ENCODE measurements at places on chromosomes 3 and 15.

- DNase-seq: no peak
Observed at GRCh38 chr3:66518126-66518525, 17.3 kb upstream of the LRIG1 start.

DNA sequence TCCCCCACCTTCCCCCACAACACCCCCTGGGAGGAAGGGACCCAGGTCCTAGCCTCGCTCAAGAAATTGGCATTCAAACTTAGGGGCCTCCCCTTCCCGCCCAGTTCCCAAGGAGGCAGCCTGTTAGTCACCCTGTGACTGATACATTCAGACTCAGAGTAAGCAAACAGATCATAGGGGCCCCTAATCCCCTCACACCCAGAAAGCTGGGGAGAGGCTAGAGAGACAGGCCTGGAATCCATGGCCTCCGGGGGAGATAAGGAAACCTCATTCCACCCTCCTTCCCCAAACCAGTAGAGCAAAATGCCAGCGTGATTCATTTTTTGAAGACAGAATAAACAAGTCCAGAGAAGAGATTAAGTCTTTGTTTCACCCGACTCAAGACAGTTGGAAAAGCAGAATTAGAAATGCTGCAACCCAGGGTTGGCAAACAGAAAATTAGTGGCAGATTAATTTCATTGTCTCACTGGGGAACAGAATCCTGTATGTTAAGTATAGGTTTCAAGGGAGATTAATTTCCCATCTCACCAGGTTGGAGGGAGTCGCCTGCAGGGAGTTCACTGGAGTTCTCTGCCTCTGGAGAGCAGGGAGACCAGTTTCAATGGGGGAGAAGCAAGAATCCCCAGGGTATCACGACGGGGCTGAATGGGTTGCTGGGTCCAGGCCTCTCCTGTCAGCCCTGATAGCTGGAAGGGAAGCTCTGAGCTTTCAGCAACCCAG is 268.3 kb downstream of the UACA start:
- peak; percentile 98 for DNase-seq

DNA sequence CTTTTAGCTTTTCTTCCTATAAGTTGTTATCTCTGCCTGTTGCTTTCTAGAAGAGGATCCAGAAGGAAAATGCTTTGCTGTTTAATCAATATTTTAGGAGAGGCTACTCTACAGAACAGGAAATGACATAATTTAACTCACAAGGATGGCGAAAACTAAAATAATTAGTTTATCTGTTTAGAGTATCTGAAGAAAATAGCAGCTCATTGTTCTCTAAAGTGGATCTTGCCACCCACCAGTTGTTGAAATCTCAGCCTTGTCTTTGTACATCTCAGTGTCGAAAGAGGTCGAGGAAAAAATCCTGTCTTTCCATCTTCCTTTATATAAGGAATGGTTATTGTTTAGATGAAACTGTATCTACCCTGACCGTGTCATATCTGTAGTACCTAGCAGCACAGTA is 126.6 kb downstream of the ZNF609 start:
- DNase-seq: no peak

- DNase-seq: peak; percentile 53
Observed at GRCh38 chr15:62119227-62119864, 45.7 kb downstream of the C2CD4B start.

DNA sequence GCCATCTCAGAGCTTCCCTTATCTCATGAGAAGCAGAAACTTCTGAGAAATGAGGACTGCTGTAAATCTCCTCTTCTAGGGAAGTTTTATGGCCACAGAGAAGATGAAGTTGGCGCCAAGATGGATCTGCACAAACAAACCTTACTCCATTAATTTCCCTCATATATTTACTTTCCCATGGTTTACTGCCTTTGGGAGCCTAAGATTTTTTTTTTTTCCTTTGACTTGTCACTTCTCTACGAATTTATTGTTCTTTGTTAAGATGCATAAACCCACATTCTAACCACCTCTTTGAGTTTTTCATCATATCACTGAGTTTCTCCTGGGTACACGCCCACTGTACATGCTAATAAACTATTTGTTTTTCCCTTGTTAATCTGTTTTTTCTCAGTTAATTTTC is 21.5 kb upstream of the NPTN start:
- DNase-seq: no peak

GRCh38 chr3:173138026-173138425 is 3.0 kb downstream of the SPATA16 start:
- DNase-seq: no peak

- no peak for DNase-seq
Observed at GRCh38 chr3:166274351-166275023, 437.3 kb upstream of the BCHE start.

- no peak for DNase-seq
Observed at GRCh38 chr3:62097121-62097520, 276.2 kb downstream of the FEZF2 start.

- no peak for DNase-seq
Observed at GRCh38 chr3:14518432-14518802, 21.7 kb downstream of the GRIP2 start.

- DNase-seq: no peak
Observed at GRCh38 chr15:101215681-101216080, 36.2 kb downstream of the CHSY1 start.

- DNase-seq: peak; percentile 55
Observed at GRCh38 chr3:102090721-102091045, 241.4 kb downstream of the NFKBIZ start.
